ENCODE measurements at places on chromosomes 4 and X.

GRCh38 chr4:37132975-37133360 lies 111.6 kb upstream of the NWD2 start:
- DNase-seq, result no peak

DNA sequence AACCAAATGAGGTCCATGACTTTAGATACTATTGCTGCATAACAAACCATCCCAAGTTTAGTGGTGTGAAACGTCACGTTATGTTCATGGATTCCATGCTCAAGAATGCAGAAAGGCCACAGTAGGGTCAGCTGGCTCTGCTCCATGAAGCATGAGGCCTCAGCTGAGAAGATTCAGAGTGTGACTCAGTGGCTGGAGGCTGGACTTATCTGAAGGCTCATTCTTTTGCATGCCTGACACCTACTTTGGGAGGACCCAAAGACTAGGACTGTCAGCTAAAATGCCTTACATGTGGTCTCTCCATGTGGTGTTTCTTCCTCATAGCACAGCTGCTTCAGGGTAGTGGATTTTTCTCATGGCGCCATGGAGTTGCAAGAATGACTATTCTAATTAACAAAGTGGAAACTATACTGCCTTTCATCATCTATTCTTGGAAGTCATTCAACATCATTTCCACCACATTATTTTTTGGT lies 11.5 kb upstream of the CCDC149 start:
- DNase-seq, result no peak

GRCh38 chrX:1466971-1467561 lies 14.4 kb upstream of the ASMTL start:
- DNase-seq, result no peak

GRCh38 chrX:78024349-78025059 lies 55.1 kb upstream of the PGAM4 start:
- peak; percentile 7 for DNase-seq

GRCh38 chrX:39577206-39577984 lies 520.4 kb downstream of the BCOR start:
- no peak for DNase-seq

DNA sequence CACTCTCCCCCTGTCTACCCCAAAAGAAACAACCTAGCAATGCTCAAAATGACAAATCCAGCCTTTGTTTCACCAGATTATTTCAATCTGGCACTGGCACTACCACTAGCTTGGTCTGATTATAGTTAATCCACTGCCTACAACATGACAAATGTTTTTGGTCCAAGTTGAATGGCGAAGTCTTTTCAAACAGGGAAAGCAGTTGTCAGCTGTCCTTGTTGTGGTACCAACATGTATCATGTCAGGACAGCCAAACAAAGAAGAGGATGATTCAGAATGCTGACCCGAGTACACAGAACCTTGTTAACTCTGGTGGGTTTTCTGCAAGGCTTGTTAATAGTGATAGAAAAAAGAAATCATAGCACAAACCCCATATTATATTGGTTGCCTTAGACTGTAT lies 160.8 kb upstream of the ANK2 start:
- no peak for DNase-seq

- DNase-seq, result no peak
Measured at GRCh38 chr4:1715002-1715758, 3.1 kb upstream of the SLBP start.

DNA sequence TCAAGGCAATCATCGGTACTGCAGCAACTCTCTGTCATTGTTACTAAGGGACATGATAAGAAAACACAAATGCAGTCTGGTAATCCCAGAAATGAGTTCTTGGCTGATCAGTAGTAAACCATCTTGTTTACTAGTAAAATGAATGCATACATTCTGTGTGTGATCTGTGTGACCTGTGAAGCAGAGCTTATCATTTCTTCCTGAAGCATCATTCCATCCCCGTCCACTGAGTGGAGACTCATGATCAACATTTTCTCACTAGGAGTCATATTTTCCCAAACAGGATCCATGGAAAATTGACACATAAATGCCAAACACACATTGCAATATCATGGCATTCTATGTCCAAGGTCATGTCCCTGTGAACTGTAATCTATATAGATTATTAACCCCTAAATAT lies 226.1 kb downstream of the ANKRD50 start:
- DNase-seq, result no peak

GRCh38 chr4:102298716-102299115 lies 46.6 kb downstream of the SLC39A8 start:
- no peak for DNase-seq

DNA sequence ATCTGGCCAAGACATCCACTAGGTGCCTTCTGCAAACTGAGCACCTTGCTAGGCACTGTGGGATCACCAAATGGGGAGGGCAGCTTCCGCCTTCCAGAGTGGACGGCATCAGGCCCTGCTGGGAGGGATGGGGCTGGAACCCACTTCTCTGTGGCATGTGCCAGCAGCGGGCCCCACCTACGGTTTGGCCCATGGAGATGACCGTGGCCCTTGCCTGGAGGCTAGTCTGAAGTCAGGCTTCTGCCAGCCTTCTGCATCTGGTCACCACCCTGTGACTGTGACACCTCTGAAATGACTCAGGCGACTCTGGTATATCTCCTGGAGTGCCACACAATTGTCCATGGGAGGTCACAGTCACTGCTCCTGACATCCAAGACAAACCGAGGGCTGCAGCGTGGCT lies 7.2 kb downstream of the SSR4 start:
- DNase-seq, result no peak

DNA sequence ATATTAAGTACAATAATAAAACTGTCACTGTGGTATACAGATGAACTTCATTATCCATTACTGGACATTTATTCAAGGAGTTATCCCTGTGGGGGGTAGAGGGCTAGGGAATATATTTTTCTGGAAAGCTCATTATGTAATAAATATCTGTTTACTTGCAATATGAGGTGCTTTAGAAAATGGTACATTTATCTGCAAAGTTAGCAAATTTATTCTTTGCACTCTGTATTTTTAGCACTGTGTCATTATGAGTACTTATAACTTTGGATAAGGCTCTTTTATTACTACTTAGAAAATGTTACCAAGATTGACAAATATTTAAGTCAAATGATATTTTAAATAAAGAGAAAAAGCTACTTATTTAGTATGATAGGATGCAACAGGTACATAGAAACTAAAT lies 37.8 kb downstream of the ANKRD17 start:
- no peak for DNase-seq

GRCh38 chr4:48896845-48897244 lies 9.7 kb downstream of the OCIAD2 start:
- no peak for DNase-seq

DNA sequence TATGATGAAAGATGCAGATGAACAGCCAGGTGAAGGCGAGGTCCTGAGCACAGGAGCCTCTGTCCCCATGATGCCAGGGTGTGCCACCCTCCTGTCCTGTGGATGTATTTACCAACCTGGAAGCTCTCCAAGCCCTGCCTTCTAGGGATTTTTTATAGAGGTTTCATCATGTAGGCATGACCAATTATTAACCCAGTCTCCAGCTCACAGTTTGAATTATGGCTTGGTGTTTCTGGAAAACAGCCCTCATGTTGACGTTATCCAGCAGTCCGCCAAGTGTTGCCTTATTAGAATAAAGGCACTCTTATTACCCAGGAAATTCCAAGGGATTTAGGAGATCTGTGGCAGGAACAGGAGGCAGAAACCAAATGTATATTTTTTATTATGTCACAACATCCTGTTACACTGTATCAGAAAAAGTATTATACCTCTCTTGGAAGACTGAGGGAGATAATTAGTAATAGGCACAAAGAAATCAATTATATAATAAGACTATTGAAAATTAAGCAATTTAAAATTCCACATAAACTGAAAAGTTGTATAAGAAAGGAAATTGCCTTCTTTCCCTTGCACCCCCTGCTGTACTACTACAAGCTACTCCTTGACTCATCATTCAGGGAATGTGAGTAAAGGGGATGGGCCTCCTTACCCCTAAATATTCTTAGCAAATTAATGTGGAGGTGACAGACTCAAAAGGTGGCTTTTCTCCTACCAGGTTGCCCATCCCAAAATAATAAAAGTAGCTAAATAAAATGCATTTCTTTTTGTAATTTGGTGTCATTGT lies 129.6 kb downstream of the ZNF330 start:
- peak; percentile 49 for DNase-seq

DNA sequence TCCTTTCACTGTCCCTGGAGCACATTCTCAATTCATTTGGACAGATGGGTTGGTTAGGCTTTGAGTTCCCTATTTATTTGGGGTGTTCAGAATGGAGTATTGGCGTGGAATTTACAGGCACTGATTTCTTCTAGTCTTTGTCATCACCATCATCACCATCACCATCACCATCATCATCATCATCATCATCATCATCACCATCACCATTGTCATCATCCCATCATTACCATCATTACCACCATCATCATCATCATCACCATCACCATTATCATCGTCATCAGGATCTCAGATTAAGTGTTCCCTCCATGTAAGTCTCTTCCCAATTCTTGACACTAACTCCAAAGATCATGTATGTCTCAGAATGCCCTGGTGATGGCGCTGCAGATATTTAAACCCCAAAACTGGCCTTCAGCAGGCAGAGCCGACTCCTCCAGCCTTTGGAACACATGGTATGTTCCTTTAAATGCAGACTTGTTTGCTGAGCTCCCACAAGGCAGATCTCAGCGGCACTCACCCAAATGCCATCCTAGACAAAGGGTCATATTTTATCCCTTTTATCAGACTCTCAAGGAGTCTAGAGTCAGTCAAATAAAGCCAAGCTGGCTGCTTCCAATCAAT lies 19.8 kb upstream of the FAM9A start:
- DNase-seq, result no peak

GRCh38 chrX:45766981-45767501 lies 566.4 kb upstream of the DIPK2B start:
- no peak for DNase-seq
